Fibroblast of skin of back (primary cell): ENCODE measurements at places on chromosomes 12 and 14.
A peak's percentile ranks its signal among the peaks of the same experiment; 100 is the strongest.

DNA sequence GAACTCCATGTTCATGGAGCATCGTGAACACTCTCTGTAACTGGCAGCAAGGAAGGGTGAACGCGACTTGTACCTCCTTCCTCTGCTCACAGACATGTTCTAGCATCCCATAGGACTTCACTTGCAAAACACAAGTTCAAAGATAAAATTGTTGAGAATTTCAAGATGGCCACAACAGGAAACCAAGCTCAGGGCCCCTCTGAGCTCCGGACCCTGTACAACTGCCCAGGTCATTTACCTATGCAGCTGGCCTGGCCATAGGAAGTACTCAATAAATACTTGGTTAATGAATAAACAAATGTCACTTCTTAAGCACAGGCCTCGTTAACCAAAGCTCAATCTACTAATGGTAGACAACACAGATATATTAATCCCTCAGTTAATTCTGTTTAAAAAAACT, 11.7 kb upstream of the PPP4R4 start:
- no peak for DNase-seq

DNA sequence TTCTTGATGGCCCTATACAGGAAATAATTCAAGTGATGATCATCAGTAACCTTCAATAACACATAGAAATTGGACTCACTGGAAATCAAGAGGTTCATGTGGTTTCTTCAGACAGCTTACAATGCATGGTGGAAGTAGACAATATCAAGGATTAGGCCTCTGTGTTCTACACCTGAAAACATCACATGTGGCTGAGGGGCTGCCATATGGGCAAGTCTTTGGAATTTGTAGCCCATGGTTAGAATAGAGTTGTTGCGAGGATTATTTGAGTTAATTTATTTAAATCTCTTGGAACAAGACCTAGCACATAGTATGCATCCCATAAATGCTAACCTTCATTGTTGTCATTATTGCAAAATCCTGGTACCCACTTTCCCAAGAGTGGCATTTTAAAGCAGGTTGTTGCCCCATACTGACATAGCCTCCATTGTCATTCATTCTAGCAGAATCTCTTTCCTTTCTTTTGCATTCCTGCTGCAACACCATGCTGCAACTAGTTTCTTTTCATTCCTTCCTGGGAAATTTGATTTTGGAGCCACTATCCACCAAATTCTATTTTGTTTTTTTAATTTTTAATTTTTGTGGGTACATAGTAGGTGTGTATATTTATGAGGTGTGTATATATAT, 352.7 kb upstream of the NAV3 start:
- DNase-seq: no peak

GRCh38 chr14:27721760-27722159, 1044.8 kb upstream of the FOXG1 start:
- no peak for DNase-seq

DNA sequence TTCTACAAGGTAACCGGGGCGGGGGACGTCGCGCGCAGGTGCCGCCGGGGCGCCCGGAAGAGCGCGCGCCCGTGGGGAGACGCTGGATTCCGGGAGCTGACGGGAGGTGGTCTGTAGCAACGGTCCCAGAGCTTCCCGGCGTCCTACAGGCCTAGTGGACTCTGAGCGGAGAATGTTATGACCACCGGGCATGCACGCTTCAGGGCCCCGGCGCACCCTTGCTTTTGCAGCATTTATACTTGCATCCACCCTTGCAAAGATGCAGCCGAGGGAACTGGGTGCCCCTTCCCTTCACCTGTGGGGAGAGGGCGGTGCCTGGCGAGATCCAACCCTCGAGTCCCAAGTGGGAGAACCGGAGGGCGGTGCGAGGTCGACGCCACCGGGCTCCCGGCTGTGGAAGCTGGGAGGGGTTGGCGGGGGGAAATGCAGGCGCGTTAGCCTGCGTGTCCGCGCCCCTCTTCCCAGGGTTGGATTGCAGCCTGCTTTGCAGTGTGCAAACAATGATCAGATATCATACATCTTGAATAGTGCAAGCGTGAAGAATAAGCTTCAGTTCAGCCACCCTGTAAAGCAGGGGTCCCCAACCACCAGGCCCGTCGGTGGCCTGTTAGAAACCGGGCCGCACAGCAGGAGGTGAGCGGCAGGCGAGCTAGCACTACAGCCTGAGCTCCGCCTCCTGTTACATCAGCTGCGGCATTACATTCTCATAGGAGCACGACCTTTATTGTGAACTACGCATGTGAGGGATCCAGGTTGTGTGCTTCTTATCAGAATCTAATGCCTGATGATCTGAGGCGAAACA, 576 bp downstream of the ERP29 start:
- DNase-seq: peak; percentile 79

DNA sequence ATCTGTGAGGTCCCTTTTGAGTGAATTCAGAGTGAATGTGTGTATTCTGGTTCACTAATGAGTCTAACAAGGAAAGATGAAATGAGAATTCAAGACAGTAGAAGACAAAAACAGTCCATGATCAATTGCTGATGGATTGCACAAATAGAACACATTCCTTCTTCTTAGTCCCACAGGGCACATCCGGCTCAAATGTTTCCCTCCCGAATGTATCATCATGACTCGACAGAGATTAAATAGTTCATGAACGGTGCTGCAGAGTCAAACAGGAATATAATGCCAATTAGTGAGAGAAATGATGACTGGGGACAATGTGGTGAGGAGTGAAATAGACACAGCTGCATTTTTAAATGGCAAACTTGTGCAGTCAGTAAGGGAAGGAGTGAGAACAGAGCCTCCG, 11.5 kb upstream of the SFSWAP start:
- peak; percentile 60 for DNase-seq

DNA sequence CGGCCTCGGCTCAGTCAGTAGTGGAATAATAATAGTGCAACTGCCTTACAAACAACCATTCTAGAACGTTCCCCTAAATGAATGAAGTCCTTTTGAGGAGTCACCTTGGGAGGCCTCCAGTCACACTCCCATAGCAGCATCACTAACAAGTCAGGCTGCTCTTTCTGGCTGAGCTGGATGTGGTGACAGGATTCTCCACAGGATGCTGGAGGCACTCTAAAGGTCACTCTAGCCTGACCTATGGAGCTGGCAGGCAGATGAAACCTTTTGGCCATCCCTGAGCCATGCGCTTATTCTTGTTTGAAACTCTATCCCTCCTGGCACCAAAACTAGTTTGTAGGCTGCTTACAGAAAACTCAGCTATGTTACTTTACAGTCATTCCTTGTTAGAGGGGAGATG, 17.9 kb upstream of the TFCP2 start:
- no peak for DNase-seq

DNA sequence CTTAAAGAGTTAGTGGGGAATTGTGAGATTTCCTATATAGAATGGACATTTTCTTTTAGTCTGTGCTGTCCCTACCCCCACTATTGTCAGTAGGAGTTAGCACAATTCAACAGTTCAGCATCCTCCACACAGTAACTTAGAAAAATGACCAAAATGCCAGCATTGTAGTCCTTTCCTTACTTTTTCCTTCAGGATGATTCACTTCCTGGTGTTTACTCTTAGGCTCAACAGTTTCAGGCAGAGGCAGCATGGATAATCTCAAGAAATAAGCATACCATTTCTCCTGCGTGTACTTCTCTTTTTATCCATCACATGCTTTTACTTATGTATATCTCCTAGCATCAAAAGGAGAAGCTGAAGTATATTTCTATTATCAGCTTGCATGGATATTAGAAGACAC, 683.4 kb downstream of the SLC16A7 start:
- peak; percentile 64 for DNase-seq

GRCh38 chr14:61322011-61322798, 826 bp downstream of the PRKCH start:
- DNase-seq: no peak

- no peak for DNase-seq
Observed at GRCh38 chr12:14281539-14281938, 83.9 kb upstream of the ATF7IP start.

DNA sequence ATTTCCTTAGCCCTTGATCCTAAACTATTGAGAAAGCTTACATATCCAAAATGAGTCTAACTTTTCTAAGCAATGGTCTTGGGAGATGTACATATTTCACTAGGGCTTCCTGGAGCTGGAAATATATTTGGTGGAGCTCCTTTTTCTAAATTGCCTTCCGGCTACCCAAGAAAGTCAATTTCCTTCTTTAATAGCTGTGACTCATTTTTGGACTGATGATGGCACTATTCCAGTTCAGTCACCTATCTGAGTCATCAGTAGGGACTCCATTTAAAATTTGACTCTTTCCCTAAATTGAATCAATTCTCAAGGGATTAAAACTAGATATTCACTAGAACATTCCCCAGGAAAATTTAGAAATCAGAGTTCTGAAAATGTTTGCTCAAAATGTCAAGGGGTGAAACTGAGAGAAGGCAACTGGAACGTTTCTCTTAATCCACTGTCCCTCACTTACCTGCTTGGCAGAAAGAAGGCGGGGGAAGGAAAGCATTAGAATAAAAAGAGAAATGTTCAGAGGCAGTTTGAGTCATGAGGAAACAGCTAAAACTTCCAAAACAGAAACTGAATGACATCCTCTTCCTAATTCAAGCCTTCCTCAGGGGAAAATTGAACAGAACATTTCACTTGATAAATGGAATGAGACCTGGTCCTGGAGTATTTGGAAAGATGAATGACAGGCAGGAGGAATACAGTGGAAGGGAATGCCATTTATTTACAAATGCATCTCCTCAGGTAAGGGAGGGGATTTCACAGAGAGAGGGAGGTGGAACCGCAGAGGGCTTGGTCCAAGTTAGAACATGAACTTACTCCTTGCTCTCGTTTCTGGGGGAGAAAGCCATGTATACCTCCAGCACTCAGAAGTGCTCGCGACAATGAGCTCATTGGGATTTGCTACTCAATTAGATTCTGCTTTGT, 91.2 kb downstream of the RGS6 start:
- DNase-seq: no peak

DNA sequence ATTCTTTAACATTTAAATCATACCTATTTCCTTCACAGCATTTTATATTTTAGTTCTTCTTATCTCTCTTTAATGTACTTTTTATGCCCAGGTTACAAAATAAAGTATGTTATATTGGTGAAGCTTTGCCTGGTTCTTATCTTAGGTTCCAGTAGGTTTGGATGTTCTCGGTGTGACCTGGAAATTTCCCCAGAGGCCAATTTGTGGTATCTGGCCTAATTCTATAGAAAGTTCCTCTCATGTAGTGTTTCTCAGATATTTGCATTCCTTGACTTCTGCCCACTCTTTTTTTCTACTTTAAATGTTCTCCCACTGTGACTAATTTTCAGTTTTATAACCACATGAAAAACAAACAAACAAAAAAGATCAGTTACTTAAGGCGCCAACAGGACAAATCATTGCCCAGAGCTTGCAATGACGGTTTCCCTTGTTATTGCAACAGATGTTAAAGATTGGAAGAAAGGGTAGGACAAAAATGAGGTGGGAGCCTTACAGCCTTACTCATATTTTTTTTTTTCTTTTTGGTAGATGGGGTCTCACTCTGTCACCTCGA, 41.2 kb upstream of the PPM1H start:
- DNase-seq: peak; percentile 18

DNA sequence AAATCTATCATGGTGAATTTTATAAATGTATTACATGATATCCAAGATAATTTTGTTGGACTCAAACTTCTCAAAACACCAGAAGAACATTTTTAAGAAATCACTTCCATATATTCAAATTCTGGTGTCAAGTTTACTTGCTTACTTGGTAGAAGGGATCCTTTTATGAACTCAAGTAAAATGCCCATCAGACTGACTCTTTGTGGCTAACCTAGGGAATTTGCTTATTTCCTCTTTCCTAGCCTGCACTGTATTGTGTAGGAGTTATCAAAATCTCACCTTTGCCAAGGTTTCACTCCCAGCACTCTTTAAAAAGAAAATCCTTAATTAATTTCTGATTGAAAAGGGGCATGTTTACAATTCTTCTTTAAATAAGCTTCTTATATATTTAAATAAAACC, 196.5 kb downstream of the DUSP6 start:
- no peak for DNase-seq

GRCh38 chr14:66238969-66239368, 247.2 kb upstream of the CCDC196 start:
- peak; percentile 4 for DNase-seq

DNA sequence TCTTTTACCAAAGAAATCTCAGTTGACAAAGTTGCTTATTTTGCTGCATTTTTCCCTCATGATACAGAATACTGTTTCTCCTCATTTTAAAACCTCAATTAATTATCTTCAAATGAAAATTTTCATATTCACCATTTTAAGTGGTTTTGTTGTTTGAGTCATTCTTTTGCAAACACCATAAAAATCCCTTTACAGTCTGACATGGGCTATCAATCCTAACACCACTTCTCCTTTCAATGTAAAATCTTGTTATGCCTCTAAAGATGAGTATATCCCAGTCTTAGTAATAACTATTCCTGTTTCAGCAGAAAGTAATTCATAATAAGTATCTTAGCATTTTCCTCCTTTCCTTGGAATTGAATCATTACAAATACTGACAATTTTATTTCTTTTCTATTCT, 192.2 kb downstream of the SYT1 start:
- no peak for DNase-seq

DNA sequence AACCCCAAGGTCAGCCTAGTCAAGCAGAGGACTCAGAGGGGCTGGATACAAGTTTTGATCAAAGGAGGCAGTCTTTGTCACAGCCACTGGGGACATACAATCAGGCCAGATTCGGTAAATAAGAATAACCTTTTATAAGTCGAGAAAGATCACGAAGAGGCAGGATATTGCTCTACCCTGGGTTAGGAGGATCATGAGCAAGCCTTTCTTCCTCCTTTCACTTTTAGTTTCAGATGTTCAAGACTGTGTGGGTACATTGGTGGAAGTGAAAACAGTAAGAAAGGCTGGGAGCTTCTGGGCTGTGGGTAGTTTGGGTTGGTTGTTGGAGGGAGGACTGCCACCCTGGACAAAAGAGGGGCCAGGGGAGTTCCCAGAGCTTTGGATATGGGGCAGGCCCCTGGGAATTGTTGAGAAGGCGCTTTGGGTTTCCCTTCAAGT, 127.7 kb downstream of the SNAPC1 start:
- DNase-seq: no peak

- DNase-seq: peak; percentile 58
Observed at GRCh38 chr12:8692573-8692972, 5.2 kb upstream of the RIMKLB start.

DNA sequence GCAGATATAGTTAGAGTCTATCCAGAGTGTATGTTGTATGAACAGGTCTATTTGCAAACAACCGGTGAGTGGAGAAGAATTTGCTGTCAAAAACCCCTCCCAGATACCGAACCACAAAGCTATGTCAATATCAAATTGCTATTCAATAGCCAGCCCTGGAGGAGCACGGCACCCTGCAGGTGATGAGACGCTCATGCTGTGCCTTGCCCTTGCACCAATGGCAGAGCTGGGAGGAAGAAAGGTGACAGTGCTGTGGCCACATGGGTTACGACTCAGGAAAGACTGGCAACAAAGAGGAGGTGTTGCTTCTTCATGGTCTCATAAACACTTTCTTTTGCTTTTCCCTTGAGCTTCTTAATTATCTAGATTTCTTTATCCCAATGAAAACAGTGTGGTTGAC, 55.7 kb downstream of the PAX9 start:
- DNase-seq: no peak

- DNase-seq: peak; percentile 33
Observed at GRCh38 chr12:42482041-42482747, 107.4 kb downstream of the PRICKLE1 start.
